ENCODE measurements at places on chromosomes 6 and 20. TPM values are rescaled to one million over a fixed set of nuclear protein-coding genes. Genes with fewer than 3 reads are reported as not detected.

TTK gene
- 46.0 TPM for total RNA-seq

DNA sequence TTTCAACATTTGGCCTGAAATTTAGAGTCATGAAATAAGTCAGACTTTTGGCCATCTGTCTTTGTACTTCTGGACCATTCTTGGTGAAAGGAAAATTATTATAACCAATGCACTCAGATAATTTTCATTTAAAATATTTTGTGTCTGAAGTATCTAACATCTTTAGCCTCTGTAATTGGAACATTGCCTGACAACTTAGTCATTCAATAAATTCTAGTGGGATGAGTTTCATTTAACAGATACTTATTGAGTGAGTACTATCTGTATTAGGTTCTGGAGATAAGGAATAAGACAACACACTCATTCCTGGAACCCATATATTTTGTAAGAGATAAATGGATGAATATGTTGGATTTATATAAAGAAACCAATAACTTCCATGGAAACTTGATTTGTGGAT lies 536.0 kb downstream of the BCKDHB start:
- DNase-seq = no peak

GRCh38 chr6:135018941-135019340 lies 35.7 kb downstream of the HBS1L start:
- no peak for DNase-seq

- DNase-seq = no peak
Measured at GRCh38 chr20:15931897-15932296, 641.4 kb downstream of the KIF16B start.

- no peak for DNase-seq
Measured at GRCh38 chr6:158666628-158667359, 16.9 kb downstream of the SYTL3 start.

DNA sequence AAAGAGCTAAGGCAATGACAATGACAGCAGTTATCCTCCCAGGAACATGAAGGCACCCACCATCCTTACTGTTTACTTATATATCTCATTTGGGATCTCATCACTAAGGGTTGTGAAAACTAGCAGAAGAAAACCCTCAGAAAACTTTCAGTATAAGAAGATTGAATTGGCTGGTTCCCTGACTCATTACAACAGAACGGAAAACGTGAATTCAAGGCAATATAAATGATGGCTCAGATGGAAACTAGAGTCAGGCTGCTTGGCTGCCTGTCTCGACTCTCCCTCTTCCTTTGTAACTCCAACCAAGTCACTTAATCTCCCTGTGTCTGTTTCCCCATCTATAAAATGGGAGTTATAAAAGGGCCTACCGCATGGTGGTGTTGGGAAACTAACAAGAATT lies 387.1 kb upstream of the JARID2 start:
- DNase-seq = no peak
